ENCODE measurements at places on chromosomes 2 and 18. TPM values are rescaled to one million over a fixed set of nuclear protein-coding genes. Genes with fewer than 3 reads are reported as not detected.

DNA sequence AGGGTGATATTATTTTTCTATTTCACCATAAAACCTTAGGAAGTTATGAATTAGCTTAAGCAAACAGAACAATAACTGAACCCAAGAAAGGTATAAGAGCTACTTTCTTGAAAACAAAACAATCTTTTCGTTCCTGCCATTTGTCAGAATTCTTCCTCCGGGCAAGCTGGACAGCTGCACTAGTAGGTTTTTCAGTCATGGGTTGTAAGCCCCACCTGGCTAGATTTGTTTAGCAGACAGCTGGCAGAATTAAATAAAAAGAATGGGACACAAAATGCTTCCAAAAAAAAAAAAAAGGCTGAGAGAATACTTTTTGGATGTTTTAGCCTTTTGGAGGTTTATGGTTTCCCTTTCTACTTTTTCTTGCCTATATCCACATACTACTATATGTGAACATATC is 694.1 kb downstream of the ARHGAP15 start:
- DNase-seq: no peak

- DNase-seq: peak; percentile 93
Observed at GRCh38 chr2:241161646-241162281, 11.5 kb downstream of the PPP1R7 start.

- DNase-seq: peak; percentile 73
Observed at GRCh38 chr2:218284106-218284811, 8.0 kb downstream of the TMBIM1 start.

DNA sequence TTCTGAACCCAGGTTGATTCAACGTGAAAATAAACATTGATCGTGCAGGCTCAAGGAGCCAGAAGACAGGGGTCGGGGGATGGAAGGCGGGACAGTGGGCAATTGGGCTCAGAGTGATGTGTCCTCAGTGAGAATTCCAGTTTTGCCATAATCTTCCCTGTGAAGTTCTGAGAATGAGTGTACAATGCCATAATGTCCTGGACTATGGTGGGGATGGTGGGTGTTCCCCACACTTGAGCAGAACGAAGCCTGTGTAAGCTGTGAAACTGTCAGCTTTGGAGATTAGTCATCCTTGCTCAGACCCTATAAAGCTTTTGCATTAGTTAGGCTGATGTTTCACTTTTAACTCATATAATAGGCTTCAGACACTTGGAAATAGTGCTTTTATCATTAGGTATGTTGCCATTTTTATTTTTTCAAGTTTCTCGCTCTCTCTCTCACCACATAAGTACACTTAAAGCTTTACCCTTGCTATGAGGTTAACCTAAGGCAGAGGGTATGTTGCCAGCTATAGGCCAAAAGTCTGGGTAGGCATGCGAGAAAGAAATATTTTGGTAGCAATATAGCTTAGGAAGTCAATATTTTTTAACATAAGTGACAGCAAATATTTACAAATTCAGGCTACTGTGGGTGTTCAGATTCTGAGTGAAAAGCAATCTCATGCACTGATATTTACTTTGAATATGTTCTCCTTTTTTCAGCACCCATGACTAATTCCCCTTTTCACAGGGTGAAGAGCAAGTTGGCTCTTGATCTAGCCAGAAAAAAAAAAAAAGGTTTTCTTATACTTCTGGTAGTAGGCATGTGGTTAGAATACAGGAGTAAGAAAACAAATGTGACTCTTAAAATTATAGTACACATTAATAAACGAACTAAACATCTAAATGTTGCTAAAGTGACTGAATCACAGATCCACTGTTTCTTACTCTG is 47.2 kb downstream of the CDC42EP3 start:
- DNase-seq: peak; percentile 80

- DNase-seq: no peak
Observed at GRCh38 chr18:58447402-58448095, 181.3 kb downstream of the ALPK2 start.

- DNase-seq: no peak
Observed at GRCh38 chr18:24539866-24540617, 79.6 kb downstream of the HRH4 start.

DNA sequence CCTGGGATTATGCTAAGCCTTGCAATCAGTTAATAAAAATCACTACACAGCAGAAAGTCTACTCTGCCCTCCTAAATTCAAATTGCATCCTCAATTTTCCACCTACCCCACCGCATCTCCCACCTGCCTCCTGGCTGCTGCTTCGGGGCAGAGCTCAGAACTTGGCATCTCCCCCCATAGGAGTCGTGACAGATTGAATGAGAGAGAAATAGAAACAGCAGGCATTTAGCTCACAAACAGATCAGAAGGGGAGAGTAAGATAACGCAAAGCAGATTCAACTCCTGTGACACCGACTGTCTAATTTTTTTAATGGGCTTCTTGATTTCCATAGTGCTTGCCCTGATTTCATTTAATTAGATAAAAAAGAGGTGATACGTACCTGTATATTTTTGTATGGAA is 24.7 kb upstream of the LRRC30 start:
- no peak for DNase-seq

GRCh38 chr2:237725661-237726060 is 72.9 kb upstream of the RBM44 start:
- DNase-seq: no peak

DNA sequence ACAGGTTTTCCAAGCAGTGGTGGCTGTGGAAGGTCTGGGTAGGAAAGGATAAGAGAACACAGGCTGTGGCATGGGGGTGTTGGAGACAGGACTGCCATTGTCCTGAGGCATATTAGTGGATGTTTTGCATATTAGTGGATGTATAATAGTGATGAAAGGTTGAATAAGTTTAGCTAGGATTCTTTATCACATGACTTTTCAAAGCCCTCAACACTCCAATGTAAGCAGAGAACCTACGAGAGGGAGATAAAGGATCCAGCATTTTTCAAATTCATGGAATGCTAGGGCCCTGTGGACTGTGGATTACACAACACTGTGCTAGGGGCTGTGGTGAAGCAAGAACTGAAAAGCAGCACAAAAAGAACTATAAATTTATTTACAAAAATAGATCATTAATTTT is 63.2 kb downstream of the POLE4 start:
- DNase-seq: peak; percentile 9

DNA sequence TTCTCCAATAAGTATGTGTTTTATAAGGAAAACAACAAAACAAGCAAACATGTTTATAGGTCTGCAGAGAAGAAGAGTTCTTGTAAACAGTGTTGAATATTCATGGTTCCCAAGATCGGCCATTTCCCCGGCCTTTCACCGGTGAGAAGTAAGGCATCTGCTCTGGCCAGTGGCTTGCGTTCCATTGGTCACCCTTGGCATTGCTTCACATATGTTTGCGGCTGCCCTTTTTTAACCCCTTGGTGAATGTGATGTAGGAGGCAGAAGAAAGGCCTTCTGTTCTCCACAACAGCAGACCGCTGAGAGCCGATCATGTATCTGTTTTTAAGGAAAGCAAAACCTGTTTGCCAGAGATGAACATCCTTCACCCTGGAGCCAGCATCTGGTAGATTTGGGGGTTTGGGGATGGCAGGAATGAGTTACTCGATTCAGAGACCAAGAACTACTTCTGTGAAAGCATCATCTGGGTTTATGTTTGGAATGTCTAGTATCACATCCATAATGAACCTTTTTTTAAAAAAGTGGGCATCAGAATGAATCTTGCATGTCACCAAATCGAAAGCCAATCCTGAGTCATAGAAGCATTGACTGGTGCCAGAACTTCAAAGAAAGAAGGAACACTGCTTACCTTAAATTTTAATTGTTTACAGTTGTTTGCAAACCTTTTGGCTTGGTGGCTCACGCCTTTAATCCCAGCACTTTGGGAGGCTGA is 112.3 kb downstream of the AGAP1 start:
- DNase-seq: peak; percentile 85

DNA sequence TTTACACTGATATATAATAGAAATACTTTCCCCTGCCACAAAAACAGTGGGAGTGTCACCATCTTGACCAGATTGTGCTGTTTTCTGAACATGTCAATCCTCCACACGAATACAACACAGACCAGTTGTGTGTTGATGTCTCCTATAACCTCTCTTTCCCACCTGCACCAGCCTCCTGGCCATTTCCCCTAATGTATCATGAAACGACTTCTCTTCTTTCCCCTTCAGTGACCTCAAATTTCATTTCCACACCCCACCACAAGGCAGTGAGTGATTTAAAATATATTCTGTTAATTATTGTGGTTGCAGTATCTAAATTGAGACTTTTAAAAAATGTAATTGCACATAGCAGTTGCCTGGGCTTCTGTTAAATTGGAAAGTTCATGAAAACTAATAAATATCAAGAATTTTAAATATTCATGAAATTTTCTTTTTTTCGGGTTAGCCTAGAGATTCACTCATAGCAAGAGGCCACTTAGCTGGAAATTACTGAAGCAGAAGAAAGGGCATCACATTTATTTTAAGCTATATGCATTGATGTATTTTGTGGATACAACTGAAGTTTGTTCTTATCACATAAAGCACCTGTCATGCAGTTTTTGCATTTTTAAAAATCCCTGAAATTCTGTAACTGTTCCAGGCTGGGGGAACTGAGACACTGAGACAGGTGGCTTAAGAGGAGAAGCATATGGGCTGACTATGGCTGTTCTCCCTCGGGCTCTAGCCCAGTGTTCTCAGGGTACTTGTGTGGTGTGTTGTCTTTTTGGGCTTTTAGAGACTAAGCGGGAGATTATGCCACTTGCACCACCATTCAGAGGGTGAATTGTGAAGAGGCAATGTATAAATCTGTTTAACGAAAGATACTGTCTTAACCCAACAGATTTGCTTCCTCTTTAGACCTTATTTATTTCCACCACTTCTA is 15.9 kb downstream of the FAM171B start:
- no peak for DNase-seq

DNA sequence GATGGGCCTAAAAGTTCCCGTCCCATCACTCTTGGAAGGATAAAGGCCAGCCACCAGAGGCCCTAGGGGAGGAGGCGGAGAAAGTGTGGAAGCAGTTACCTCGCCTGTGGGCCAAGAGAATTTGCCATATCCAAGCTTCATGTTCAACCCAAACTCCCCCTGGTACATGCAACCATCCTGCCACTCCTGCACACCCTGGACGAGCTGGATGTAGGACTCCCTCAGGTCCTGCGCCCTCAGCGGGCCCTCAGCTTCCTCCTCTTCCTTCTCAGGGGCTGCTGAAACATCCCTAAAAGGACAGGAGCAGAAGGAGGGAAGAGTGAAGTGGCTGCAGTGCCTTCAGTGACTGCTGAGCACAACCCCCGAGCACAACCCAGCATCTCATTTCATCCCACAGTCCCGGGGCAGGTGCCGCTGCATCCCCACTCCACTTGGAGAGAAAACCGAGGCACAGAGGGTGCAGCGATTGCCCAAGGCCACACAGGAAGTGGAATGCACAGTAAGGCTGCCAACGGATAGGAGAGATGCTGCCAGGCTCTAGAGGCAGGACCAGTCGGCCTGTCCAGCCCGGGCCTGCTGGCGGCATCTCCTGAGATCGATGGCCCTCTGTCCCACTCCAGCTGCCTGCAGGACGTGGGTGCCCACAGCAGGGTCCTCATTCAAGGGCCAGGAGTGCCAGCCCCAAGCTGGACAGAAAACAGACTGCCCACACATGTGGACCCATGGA is 2.9 kb downstream of the ANKMY1 start:
- no peak for DNase-seq

DNA sequence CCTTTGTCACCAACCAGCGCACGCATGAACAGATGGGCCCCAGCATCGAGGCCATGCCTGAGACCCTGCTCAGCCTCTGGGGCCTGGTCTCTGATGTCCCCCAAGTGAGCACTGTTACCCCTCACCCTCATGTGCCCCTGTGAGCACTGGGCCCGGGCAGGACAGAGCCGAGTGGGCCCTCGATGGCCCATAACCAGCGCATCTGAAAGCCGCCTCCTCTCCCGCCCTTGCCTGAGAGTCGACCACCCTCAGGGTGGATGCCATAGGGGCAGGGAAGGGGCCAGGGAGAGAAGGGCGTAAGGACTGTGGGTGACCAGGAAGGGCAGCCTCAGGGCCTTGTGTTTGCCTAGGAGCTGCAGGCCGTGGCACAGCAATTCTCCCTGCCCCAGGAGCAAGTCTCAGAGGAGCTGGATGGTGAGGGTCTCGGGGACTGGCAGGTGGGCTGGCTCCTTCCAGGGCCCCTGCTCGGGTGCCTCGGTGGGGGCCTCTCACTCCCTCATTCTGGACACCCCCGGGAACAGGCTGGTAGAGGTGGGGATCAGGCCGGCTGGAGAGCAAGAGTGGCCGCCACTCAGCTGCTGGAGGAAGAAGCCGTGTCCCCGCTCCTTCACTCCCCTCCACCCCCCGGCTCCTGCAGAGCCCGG is 2.1 kb downstream of the PROM2 start:
- no peak for DNase-seq

DNA sequence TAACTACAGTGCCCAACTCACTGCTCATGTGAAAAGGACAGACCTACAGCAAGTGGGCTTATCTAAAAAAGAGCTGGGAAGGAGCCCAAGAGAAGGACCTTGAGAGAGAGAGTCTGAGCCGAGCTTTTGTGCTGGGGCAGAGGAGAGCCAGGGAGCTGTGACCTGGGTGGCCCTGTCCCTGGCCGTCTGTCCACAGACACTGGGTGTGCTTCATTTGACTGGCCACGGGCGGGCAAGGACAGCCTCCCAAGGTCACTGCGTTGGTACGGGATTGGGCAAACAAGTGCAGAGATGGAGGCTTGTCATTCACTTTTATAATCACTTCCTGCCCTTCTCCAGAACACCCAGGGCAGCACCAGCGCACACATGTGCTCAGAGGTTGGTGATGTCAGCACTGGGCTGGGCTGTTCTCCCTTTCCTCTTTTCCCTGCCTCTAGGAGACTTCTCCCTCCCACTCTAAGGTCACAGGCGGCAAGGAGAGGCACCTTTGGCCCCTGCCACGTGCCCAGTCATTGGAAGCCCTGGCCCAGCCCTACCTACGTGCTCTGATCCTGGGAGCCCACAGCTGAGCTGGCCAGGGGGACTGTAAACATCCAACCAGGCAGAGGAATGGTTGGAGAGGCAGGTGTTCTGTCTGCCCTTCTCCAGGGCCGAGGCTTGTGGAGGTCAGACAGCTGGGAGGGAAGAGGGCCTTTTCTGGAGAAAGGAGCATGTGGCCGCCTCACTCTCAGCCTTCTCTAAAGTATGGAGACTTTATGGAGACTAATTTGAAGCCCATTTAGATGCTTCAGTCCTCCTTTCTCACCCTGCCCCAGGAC is 6.4 kb upstream of the PSD4 start:
- DNase-seq: peak; percentile 46

CHMP1B gene
- 28.7 TPM for total RNA-seq

REG3A gene
- not detected for total RNA-seq

CNDP1 gene
- total RNA-seq: not detected

RBM44 gene
- total RNA-seq: 1.7 TPM

MAB21L4 gene
- not detected for total RNA-seq

TMEM247 gene
- not detected for total RNA-seq

RSAD2 gene
- total RNA-seq: 3.6 TPM

CD207 gene
- total RNA-seq: not detected
